ENCODE measurements at places on chromosomes 11 and 22. TPM values are rescaled to one million over a fixed set of nuclear protein-coding genes. Genes with fewer than 3 reads are reported as not detected.

DNA sequence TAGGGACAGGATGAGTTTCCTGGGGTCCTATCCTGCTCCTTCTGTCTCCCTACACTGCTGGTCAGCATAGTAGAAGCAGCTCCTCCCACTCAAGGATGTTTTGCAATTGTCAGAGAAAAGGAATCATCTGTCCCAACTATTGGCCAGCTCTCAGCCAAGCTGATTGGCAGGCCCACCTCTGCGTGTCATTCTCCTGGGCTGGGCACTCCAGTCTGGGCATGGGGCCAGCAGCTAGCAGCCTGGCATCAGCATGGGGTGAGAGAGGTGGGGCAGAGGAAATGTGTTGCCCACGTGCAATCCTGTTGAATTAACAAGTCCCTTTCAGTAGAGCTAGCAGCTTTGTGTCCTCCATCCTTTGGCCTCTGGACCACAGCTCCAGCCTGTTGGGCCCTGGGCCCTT, 14.1 kb downstream of the ANKK1 start:
- DNase-seq: peak; percentile 81

DNA sequence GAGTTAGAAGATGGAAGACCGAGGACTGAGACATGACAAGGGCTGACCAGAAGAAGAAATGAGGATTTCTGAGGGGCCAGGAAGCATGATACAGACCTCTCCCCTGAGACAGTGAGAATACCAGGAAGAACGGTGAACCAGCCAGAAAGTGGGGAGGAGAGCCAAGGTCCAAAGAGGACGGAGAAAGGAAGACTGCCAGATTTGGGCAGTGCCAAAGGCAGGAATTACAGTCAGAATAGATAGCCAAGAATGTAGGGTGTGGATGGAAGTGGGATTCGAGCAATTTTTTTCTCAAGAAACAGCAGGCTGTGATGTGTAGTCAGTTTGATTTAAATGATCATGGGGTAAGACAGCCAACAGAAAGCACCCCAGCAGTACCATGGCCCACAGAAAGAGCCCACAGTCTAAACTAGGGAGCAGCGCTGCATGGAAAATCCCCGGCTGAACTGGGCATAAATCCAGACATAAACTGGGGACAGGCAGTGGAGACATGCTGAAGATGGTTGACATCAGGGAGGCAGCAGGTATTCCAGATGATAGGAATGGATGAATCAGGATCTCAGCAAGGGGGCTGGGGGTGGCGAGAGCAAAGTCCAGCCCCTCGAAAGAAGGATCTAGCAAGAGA, 67.3 kb upstream of the BARX2 start:
- DNase-seq: no peak

GRCh38 chr22:41504397-41504796, 35.5 kb downstream of the ACO2 start:
- DNase-seq: peak; percentile 30

DNA sequence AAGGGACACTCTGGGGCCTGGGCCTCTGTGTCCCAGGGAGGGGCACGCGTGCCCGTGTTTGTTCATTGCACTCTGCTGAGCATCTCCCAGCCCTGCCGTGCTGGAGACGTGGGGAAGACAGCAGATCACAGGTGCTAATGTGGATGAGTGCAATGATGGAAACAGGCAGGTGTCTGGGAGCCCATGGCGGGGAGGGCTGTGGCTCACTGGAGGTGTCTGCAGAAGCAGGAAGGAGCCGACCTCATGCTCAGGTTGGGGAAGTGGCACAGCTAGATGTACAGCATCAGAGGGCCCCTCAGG, 7.9 kb downstream of the TMEM258 start:
- no peak for DNase-seq

- no peak for DNase-seq
Measured at GRCh38 chr11:73401217-73401923, 25.2 kb downstream of the RELT start.

GRCh38 chr11:11839718-11840117, 2.1 kb upstream of the USP47 start:
- DNase-seq: no peak

GRCh38 chr11:63764340-63764678, 4.3 kb downstream of the ZFTA start:
- DNase-seq: no peak

- no peak for DNase-seq
Measured at GRCh38 chr22:50294319-50294656, 13.2 kb downstream of the PLXNB2 start.

The ALDH3B1 gene
- 54.0 TPM for total RNA-seq

The CD3E gene
- total RNA-seq: not detected
